ENCODE measurements at places on chromosomes 13 and 19.
A peak's percentile ranks its signal among the peaks of the same experiment; 100 is the strongest.

DNA sequence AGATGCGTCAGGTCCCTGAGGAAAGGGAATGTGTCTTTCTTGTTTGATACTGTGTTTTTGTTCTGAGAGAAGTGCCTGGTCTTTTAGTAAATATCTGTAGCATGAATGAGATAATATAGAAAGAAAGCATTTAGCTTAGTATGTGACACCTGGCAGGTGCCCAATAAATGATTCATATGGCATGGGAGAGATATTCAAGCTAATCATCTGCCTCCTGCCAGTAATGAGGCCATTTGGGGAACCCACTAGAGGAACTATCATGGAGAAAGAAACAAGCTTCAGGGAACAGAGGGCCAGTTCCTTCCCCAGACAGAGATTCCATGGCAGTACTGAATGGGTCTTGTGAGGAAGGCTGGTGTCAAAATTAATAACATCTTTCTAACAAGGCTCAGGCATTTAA is 603.9 kb downstream of the DCT start:
- DNase-seq: no peak

DNA sequence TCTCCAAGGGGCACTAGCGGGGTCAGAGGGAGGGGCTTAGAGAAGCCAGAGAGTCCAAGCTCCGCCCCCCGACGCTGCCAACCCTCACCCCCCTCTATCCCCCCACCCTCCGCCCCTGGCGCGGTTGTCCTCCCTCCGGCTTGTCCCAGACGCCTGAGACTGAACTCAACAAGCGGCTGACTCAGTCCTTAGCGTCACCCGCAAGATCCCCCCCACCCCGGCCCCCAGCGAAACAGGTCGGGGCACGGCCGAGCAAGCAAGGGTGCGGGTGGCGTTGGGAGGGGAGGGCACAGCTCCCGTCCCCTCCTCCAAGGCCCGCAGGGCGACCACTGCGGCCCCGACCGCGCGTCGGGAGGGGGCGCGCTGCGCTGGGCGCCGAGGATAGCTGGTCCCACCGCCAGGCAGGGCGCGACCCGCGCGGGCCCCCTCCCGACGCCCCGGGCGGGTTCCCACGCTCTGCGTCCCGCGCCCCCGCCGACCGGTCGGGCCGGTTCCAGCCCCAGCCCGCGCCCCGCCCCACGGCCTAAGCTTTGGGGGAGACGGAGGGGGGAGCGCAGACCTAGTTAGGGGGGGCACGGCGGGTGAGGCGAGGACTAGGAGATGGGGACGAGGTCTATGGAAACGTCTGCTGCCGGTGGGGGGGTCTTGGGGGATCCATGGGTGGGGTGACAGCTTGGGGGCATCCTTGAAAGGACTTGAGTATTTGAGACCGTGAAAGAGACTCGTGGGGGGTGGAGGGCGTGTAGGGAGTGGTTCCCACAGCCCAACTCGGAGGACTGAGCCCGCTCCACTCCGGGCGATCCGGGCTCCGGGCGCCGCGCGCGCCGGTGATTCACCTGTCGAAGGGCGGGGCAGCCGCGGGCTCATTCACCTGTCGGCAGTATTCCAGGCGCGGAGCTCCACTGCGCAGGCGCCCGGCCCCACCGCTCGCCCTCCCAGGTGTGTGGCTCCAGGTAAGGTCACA is 5.1 kb downstream of the NOTCH3 start:
- DNase-seq: no peak

DNA sequence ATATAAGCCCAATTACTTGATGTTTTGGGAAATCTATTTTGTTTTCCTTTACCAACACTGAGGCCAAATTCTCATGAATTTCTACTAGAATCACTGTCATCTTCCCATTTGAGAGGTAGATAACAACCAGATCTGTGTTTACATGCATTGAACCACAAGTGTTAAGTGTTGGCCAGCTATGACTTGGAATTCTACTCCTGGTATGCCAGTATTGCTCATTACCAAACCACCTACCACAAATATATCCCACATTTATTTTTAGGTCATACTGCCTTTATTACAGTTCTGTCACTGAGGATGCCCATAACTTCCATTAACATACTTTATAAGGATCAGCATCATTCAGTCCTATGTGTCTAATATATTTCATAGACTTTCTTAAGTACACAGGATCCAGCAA is 328.9 kb downstream of the DIAPH3 start:
- no peak for DNase-seq

GRCh38 chr13:76499891-76500290 is 386.3 kb downstream of the KCTD12 start:
- no peak for DNase-seq

DNA sequence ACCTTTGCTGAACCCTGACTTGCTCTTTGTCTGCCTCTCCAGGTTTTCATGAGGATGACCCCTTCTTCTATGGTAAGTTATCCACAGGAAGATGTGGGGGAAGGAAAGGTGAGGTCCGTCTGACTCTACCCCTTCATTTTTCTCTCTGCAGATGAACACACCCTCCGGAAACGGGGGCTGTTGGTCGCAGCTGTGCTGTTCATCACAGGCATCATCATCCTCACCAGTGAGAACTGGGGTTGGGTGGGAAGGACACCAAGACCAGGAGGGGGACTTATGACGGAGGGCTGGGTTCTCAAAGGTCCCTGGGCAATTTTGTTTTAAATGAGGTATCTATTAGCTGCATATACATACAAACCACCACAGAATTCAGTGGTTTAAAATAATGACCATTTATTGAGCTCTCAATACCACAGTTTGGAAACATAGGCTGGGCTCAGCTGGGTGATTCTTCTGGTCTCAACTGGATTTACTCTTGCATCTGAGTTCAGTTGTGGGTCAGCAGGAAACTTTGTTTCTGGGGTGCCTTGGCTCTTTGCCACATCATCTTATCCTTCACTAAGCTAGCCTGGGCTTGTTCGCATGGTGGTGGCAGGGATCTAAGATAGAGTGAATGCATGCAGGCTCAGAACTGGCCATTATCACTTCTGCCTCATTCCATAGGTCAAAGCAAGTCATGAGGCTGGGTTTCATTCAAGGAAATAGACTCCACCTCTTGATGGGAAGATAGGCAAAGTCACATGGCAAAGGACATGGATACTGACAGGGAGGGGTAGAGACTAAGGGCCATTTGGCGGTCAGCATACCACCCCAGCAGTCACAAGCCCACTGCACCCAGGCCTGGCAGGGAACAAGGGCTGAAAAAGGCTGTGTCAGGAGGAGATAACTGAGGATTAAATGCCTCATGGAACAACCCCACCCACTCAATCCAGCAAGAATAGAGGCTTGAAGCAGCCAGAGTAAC is 11.8 kb downstream of the FXYD5 start:
- DNase-seq: no peak

DNA sequence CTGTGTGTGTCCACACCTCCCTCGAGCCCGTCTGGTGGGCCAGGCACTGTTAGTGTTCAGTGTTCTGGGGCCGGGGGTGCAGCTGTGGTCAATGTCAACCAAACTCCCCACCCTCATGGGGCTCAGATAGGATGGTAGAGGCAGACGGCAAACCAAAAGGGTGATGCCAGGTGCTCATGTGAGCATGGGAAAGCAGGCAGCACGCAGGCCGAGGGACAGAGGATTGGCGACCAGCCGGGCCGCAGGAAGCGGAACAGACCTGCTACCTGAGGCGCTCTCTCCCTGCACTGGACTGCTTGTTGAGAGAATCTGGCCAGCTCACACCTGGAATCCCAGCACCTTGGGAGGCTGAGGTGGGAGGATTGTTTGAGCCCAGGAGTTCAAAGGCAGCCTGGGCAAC is 29.1 kb downstream of the DHX34 start:
- no peak for DNase-seq

GRCh38 chr19:48371367-48371766 is 7.2 kb downstream of the SYNGR4 start:
- DNase-seq: no peak

DNA sequence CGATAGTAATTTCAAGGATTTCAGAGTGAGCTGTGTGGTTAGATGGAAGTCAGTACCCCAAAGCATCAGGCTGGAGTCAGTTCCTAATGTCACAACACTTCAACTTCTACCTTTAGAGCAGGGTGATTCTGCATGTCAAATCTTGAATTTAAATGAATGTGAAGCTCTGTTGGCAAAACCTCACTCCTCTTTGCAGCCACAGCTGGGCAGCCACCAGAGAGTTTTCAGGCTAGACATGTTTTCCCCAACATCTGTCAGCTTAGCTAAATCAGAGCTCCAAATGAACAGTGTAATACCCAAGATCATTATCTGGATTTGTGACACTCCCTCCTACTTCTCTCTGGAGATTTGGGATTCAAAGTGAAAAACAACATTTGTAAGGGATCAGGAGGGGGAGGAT is 33.7 kb upstream of the OLFM4 start:
- no peak for DNase-seq

DNA sequence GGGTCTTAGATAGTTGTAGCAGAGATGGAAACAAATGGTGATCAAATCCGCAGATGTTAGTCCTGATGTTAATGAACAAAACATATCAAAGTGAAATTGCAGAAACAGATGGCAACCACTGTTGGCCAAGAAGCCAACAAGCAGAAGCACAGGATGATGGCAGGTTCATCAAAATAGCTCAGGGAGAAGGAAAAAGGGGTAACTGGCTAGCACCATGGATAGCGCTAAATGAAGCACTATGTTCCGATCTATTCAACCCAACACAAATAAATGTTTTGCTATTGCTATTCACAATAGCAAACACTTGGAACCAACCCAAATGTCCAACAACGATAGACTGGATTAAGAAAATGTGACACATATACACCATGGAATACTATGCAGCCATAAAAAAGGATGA is 413.7 kb downstream of the FGF14 start:
- DNase-seq: no peak

DNA sequence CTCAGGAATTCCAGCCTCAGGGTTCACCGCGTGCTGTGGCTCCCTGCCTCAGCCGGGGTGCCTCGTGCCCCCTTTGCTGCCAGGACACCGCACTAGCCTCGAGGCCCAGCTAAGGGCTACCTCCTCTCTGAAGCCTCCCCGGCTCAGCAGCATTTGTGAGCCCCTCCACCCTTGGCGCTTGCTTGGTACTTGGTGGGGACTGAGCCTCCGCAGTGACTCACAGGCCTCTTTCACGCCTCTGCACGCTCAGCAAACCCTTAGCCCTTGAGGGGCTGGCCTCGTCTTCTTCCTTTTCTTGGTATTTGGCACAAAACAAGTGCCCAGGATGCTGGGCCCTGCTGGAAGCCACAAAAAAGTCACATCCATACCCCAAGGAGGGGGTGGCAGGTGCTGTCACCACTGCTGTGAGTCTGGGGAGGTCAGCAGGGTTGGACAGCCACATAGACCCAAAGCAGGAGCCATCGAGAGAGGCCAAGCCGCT is 85.4 kb upstream of the TM9SF2 start:
- DNase-seq: no peak

DNA sequence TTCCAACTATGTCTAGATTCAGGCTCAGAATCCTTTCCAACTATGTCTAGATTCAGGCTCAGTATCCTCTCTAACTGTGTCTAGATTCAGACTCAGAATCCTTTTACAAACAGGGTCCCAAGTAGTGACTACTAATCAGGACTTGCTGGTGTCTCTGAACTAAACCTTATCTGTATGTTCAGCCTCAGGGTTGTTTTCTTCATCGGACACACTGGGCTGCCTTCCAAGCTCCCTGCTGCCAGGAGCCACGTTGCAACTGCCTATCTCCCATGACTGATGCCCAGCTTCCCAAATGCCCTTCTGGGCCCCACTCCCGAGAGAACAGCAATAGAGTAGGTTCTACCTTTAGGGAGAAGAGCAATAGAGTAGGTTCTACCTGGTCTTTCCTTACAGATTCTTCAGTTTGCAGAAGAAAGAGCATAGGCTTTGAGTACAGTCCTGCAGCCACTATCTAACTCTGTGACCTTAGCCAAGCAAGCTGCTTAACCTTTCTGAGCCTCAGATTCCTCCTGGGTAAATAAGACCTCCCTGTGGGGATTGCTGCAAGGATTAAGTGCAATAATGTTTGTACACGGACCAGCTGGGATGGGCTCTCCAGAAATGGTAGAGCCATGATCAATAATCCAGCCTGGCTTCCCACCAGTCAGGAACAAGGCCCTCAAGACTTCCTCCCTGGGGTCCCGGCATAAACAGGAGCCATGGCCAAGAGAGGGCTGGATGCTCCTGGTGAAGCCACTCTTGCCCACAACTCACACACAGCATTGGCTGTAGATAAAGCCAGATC is 61.5 kb downstream of the ZIC5 start:
- no peak for DNase-seq

- no peak for DNase-seq
Observed at GRCh38 chr13:77099415-77099814, 72.5 kb upstream of the FBXL3 start.

DNA sequence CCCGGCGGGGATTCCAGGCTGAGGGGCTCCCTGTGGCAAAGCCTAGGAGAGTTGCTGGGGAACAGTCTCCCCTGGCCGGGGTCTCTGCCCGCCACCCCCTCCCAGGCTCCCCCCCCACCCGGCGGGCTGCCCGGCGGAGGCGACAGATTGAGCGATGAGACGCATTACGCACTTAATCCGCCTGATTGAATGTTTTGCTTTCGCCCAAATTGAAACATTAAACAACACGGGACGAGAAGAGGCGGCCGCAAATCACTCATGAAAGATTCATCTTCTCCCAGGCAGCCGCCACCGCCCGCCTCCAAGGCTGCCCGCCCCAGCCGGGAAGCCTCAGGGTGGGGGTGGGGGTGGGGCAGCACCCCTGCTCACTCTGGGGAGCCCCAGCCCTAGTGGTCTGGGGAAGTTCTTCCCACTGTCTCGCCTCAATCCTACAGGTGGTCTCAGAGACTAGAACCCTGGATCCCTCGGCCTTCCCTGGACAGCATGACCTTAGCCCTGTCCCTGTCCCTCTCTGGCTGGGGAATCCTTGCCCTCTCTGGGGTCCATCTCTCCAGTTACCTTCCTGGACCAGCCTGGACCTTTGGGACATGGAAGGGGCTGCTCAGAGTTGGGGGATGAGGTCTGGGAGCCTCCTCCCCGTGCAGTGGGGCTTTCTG is 7.6 kb upstream of the ERFL start:
- no peak for DNase-seq

GRCh38 chr13:112133499-112134390 is 66.8 kb downstream of the SOX1 start:
- no peak for DNase-seq

DNA sequence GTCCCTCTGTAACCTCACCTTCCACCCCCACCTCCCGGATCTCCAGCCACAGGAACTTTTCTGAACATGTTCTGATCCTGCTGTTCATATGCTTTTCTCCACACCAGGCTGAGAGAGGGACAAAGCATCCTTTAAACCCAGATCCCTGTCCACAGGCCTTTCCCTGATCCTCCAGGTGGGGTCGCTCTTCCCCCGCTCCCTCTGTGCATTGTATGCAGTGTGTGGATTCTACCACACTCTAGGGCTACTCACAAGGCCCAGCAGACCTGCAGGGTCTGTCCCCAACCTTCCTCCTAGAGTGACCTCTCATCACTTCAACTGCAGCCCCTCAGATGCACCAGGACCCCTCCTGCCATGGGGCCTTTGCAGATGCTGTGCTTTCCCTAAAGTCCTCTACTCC is 1200.6 kb downstream of the UQCRFS1 start:
- peak; percentile 28 for DNase-seq

- no peak for DNase-seq
Observed at GRCh38 chr19:5445561-5446055, 9.6 kb upstream of the ZNRF4 start.

GRCh38 chr19:1276628-1277022 is 1.3 kb downstream of the FAM174C start:
- DNase-seq: no peak

- no peak for DNase-seq
Observed at GRCh38 chr13:64223016-64223415, 2807.4 kb upstream of the PCDH20 start.

GRCh38 chr19:1349211-1349610 is 34.5 kb upstream of the NDUFS7 start:
- DNase-seq: no peak
